Fibroblast of gingiva (primary cell): ENCODE measurements at places on chromosomes 3 and 15.

- DNase-seq, result no peak
Measured at GRCh38 chr15:75109736-75110130, 86.3 kb downstream of the PPCDC start.

DNA sequence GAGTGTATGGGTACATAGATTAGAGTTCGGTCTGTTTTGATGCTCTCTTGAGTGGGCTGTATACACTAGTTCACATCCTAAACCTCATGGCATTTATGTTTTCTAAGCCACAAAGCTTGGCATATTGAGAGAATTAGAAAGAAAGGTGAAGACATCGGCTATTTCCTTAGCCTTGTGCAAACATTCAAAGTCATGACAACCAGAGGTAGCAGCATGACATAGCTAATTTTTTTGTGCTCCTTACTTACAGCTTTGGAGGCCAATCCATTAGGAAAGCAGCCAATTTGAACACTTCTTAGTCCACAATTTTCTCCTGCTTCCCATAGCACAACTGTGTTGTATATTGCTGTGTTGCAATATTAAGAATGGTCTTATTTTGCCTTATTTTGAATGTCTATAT lies 21.5 kb upstream of the AADAC start:
- DNase-seq, result no peak

DNA sequence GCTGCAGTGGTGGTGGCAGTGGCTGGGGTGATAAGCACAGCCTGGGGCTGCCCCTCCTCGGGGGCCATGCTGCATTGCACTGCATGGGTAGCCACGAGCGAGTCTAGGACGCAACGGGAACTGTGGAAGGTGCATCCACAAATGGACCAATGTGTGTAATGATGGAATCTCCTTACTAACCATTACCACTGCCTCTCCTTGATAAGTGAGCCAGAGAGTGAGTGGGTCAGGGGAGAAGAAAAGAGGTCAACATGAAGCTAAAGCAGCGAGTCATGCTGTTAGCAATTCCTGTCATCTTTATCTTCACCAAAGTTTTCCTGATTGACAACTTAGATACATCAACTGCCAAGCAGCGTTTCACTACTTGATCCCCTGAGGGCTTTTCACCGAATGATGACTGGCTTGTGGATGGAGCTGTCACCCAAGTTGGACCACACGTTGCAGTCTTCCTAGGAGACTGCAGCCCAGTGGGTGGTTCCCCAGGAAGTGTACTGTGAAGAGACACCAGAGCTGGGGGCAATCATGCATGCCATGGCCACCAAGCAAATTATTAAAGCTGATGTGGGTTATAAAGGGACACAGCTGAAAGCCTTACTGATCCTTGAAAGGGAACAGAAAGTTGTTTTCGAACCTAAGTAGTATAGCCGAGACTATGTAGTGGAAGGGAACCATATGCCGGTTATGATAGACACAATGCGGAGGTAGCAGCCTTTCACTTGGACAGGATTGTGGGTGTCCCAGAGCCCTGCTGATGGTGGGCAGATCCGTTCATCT lies 20.6 kb downstream of the SAMD7 start:
- no peak for DNase-seq

DNA sequence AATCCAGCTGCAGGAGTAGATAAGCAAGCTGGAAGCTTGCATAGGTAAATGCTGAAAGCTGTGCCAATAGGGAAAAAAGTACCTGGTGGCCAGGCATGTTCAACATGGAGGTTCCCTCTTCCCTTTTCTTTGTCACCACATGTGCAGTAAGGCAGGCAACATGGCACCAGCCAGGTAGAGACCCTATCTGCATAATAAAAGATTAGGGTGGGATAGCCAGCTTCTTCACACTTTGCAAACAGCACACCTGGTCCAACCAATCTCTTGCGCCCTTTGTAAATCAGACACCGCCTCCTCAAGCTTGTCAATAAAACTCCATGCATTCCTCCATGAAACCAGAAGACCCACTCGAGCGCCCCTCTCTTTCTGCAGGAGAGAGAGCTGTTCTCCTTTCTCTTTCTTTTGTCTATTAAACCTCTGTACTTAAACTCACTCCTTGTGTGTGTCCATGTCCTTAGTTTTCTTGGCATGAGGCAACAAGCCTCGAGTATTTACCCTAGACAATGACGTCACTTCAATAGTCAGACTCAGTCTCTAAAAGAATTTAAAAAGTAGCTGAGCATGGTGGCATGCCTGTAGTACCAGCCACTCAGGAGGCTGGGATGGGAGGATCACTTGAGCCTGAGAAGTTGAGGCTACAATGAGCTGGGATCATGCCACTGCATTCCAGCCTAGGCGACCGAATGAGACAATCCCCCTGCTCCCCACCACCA lies 256.3 kb downstream of the SCAPER start:
- DNase-seq, result no peak

GRCh38 chr3:13762906-13763305 lies 117.0 kb downstream of the WNT7A start:
- no peak for DNase-seq

GRCh38 chr3:89560568-89560967 lies 453.1 kb downstream of the EPHA3 start:
- DNase-seq, result peak; percentile 20

DNA sequence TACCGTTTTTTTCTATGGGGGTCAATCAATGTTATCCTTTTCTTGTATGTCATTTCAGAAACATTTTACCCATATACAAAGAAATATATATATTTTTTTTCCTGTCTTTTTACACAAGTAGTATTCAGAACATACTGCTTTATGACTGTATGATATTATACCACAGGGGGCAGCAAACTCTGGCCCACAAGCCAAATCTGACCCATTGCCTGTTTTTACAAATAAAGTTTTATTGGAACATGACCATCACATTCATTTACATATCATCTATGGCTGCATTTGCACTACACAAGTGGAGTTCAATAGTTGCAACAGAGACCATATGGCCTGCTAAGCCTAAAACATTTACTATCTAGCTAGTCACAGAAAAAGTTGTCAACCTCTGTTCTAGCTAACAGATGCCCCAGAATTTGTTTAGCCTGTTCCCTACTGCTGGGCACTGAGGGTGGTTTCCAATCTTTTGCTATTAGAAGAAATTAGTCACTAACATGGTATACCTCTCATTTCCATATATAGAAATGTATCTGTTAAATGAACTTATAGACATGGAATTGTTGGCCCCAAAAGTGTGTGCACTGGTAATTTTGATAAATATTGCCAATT lies 57.7 kb downstream of the BFSP2 start:
- no peak for DNase-seq

- no peak for DNase-seq
Measured at GRCh38 chr3:141840737-141841544, 35.5 kb upstream of the ATP1B3 start.

DNA sequence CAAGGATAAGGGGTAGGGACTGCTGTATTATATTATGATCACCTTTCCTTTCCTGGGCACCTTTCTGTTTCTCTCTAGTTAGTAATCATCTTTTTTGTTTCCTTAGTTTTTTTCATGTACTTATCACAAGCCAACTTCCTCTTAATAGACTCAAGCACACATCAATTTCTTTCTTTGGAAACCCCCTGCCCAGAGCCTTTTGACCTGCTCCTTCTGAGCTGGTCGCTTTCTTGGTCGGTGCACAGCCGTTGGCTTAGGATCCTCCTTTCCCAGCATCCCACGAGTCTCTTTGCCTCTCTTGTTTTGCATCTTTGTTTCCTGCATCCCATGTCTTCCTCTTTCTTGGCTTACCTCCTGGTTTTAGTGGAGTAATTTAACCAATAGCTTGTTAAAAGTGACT lies 26.9 kb downstream of the GASK1A start:
- DNase-seq, result no peak

DNA sequence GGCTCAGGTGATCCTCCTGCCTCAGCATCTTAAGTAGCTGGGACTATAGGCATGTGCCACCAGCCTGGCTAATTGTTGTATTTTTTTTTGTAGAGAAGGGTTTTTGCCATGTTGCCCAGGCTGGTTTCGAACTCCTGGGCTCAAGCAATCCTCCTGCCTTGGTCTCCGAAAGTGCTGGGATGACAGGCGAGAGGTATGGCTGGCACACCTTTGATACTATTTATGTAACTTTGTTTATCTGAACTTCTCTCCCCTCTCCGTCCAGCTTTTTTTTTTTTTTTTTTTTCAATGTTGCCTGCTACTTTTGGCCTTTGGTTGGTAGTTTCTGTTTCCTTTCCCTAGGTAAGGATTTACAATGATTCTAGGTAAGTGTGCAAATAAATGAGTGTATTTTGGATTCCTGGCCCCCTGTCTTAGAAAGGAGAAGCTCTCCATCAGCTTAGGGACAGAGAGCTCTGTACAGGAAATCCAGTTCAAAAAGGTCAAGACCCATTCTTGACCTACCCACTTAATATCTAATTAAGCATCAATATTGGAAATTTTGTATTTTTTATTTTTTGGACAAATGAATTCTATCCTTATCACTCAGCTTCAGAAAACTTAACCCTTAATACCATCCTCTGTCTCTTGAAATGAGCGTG lies 6.8 kb downstream of the ARL6IP5 start:
- no peak for DNase-seq

DNA sequence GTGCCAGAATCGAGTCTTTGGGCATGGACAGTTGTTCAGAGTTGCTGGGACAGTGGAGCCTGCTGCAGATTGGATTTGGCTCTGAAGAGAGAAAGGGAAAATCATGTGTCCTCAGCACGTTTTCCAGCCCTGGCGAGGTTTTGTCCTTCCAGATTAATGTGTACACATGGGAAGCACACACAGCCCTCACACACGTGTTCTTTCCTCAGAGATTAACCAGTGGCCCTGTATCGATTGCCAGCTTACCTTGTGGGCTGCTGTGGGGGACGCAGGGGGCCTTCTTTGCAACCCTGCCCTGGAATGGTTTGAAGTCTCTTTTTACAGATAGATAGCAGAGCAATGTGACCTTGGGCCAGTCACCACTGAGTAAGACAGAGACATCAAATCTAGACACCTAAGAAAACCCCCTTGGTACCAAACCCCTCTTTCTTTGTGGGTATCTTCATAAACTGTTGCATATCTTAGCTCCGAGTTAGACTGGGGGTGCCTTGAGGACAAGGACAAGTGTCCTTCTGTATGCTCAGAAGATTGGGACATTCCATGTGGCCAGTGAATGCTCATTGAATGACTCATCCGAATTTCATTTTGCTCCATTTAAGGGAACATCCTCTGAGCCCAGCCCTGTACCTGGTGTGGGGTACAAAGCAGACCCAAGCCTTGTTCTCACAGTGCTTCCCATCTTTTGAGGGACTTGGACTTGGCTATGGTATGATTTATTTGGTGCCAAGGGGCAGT lies 48.0 kb downstream of the SMAD6 start:
- peak; percentile 38 for DNase-seq

GRCh38 chr3:138113326-138113725 lies 2.1 kb downstream of the DZIP1L start:
- no peak for DNase-seq

- no peak for DNase-seq
Measured at GRCh38 chr3:6644070-6644929, 216.6 kb upstream of the GRM7 start.

GRCh38 chr15:61426466-61426865 lies 197.4 kb upstream of the RORA start:
- no peak for DNase-seq

DNA sequence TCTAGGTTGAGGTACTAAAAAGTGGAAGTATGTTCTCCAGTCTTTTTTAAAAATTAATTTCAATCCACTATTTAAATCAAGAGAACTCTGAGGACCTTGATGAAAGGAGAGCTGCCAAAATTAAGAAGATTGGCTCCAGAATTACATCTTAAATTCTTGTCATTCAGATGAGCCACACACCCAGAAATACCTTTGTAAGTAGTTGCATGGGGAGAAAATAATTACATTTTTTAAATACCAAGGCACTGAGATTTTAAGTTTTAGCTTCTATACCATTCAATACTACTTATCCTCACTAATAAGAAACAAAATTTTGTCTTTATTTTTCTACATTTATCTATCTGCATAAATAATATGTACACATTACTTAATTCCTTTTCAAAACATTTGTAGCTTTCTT lies 1132.8 kb downstream of the OTOL1 start:
- no peak for DNase-seq

DNA sequence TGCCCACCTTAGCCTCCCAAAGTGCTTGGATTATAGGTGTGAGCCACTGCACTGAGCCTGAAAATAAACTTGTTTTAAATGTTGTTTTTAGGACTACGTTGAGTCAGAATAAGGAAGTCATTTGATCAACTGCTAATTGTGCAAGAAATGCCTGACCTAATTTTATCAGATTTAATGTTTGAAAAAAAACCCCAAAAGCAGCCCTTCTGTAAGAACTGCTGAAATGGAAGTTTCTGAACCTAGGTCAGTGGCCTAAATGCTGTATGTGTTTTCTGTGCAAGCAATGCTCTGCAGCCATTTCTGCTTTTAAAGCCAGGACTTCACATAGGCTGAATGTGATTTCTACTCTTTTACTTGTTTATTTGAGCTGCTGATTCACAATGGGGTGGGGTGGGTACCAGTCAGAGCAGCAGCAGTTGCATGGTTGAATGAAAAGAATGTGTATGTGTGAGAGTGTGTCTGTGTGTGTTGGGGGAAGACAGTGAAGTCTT lies 6.6 kb downstream of the GPX1 start:
- peak; percentile 94 for DNase-seq

GRCh38 chr3:56771376-56771775 lies 30.4 kb downstream of the ARHGEF3 start:
- no peak for DNase-seq

GRCh38 chr3:16377196-16377595 lies 112.2 kb downstream of the OXNAD1 start:
- DNase-seq, result no peak

DNA sequence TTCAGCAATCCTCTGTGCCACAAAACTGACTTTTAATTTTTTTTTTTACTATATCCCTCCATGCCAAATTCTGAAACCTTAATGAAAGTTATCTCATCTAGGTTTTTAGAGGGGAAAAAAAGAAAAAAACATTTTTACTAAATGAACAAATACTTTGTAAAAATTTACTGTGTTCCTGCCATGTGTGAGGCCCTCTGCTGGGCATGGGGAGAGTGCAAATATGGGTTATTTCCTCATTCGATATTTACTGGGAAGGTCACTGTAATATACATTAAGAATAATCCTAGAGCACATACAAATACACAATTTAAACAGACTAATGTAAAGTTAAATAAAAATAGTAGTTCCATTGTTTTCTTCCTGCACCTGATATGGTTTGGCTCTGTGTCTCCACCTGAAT lies 215.0 kb downstream of the GRM7 start:
- DNase-seq, result no peak

DNA sequence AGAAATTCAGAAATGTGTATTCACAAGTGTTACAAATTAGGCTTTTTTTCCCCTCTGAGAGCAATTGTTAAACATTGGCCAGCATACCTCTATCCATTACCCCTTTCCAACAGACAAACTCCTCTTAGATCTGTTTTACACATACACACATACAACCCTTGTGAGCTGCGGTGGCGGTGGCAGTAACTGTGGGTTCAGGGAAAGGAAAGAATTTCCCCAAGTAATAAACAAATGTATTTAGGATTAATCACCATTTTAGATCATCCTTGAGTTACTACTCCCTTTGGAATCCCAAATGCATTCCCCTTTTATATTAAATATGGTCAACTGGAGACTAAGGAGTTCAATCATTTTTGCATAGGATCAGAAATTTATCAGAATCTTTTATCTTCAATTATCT lies 667.0 kb downstream of the FHIT start:
- DNase-seq, result no peak

GRCh38 chr15:56325186-56325585 lies 40.0 kb upstream of the TEX9 start:
- peak; percentile 46 for DNase-seq

GRCh38 chr3:11120091-11120805 lies 34.0 kb upstream of the HRH1 start:
- peak; percentile 37 for DNase-seq
